ENCODE measurements at places on chromosomes 7 and 10.

DNA sequence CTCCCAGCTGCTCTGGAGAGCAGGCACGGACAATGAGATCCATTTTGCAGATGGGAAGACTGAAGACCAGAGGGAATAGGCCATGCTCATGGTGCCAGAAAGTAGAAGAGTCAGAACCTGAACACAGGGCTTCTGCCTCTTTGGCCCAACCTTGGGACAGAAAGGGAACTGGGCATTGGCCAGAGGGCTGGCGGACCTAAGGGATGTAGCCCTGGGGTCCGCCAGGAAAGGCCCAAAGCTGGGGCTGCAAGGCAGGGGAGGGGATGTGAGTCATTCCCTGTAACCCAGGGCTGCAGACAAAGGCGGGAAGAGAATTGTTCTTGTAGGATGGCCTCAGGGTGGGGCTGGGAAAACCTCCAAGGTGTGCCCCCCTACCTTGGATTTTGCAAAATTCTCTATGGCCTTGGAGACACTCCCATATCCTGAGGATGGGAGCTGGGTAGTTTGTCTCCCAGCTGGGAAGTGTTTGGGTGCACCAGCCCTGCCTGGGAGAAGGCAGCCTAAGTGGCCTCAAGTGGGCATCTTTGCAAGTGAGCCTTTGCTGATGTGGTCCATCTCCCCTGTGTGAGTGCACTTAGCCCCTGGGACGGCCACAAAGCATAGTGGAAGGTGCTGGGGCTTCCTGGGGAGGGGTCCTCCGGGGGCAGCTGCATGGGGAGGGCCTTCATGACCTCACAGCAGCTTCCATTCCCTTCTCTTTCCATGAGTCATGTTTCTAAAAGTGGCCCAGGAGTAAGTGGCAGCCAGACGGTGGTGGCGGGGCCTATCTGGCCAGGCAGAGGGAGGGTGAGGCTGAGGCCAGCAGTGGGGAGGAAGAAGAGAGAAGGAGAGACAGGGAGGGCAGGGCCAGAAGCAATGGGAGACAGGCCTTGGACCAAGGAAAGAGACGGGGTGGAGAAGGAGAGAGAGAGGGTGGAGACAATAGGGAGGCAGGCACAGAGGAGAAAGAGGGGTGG lies 9.2 kb downstream of the AQP1 start:
- DNase-seq: peak; percentile 94

DNA sequence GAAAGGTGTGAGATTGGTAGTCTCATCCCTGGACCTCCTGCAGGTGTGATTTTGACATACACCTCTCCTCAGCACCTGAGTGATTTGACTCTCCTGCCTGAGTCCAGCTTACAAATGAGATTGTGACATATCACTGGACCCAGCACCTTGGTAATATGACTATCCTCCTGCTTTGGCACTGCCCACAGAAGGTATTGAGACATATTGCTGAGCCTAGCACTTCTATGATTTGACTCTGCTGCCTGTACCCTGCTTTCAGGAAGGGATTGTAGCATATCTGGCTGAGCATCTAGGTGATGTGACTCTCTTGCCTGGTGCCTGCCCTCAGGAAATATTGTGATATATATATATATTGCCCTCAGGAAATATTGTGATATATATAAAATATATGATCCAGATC lies 43.5 kb upstream of the ZNF680 start:
- DNase-seq: no peak

GRCh38 chr10:48767373-48768143 lies 82.9 kb downstream of the WDFY4 start:
- DNase-seq: peak; percentile 18

DNA sequence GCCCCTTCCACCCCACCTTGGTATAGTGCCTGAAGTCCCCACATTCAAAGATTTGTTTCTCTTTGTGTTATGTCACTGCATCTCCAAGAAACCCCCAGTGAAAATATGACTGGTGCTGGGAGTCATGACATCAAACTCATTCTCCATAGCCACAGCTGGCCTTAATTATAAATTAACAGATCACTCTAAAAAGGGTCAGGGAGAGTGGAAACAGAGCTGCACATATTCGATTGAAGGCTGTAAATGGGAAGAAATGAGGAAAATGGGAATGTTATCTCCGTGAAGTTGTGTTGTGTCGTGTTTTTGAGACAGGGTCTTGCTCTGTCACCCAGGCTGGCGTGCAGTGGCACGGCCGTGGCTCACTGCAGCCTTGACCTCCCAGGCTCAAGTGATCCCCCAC lies 24.2 kb upstream of the NUP42 start:
- DNase-seq: no peak

DNA sequence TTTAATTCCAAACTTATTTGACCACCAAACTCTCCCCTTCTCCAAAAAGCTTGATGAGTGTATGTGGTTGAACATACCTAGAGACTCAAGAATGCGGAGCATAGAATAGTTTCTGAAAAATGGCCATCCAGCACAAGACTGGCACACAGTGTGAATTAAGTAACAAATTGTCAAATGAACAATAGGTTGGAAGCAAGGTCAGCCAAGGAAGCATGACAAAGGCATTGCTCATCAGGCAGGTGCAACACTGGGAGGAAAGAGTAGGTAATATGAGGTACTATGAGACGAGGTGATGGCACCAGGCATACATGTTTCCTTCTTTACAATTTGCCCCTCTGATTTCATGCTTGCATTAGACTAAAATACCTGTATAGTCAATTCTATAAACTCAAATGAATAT lies 73.7 kb downstream of the DKK1 start:
- no peak for DNase-seq

- no peak for DNase-seq
Measured at GRCh38 chr10:99742254-99742653, 10.2 kb downstream of the CUTC start.

GRCh38 chr7:46224363-46224762 lies 303.3 kb upstream of the IGFBP3 start:
- no peak for DNase-seq

GRCh38 chr7:155002411-155003091 lies 373 bp downstream of the PAXIP1 start:
- peak; percentile 37 for DNase-seq

- DNase-seq: peak; percentile 71
Measured at GRCh38 chr7:106068986-106069385, 43.1 kb downstream of the SYPL1 start.

DNA sequence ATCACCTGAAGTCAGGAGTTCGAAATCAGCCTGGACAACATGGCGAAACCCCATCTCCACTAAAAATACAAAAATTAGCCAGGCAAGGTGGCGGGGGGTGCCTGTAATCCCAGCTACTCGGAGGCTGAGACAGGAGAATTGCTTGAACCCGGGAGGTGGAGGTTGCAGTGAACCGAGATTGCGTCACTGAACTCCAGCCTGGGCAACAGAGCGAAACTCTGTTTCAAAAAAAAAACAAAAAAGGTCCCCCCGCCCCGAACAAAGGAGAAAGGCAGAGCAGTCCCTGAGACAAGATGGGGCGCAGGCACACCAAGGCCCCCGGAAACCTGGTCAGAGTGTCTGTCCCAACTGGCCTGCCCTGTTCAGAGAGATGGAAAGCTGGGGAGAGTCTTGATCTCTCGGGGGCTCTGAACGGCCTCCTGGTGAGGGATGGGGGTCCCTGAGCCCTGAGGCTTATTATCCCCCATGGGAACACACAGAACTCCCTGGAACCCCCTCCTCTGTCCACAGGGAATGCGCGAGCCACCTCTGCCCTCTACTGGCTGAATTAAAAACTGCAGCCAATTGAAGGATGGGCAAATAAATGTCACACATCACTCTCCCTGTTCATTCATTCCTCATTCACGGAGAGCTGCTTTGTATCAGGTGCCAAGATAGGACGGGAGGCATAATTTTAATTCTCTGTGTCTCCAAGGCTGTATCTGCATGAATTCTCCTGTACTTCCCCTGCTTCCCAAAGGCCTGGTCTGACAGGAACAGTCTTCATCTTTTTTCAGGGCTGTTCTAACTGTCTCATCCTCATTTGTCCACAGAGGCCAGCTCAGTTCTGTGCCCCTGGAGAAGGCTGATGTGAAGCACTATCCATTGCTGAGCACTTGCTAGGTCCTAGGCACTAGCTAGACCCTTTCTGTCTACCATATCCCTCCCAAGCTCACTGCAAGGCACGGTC lies 28.9 kb downstream of the MAT1A start:
- peak; percentile 21 for DNase-seq

- DNase-seq: no peak
Measured at GRCh38 chr10:104043185-104043830, 42.4 kb downstream of the COL17A1 start.

DNA sequence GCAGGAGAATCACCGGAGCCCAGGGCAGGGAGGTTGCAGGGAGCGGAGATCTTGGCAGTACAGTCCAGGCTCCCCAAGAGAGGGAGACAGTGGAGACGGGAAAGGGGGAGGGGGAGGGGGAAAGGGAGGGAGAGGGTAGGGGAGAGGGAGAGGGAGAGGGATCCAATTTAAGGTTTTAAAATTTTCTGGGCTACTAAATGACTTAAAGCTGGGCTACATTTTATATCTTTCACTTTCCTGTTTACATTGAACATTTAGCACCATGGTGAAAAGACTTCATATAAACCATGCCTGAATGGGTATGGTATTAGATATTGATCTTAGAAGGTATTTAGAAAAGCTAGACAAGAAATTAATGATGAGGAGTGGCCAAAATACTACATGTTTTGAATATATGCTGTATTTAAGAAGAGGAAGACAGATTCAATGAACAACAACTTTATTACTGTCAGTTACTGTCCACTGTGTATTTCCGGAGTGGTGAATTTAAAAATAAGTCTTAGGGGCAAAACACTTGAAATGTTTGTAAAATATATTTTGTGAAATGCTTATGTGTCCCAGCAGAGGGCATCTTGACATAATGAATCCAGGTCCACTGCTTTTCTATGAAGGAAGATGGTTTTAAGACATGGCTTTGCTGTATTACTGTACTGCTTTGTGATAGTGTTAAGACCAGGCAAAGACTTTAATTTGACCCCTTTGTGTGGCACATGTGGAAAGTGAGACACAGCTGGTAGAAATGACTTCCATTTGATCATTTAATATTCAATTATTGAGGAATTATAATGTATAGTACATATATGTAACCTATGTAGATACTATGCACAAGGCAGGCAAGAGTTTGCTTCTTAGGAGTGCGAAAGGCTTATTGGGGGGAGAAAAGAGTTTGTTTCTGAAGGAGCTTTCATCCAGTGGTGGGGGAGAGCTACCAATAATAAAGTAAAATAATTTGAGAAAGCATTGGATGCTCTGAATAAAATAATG lies 52.8 kb downstream of the NRF1 start:
- peak; percentile 62 for DNase-seq

DNA sequence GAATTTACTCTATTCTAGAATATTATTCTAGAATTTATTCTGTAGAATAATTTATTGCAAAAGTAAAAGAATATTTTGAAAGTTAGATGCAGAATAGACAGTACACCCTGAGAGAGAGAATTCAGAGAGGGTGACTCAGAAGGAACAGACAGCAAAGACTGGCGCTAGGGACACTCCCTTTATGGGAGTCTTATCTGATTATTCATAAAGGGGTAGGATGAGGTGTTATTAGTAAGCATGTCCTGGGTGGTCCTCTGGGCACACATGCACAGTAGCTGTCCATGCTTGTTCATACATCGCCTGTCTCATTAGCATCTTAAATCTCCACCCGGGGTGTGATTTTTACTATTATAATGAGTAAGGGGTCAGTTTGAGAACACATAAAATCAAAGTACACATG lies 100.1 kb downstream of the XPNPEP1 start:
- no peak for DNase-seq

GRCh38 chr7:95250571-95250970 lies 73.8 kb downstream of the PON1 start:
- DNase-seq: no peak

- DNase-seq: no peak
Measured at GRCh38 chr7:157782041-157782440, 445.2 kb downstream of the DNAJB6 start.

- DNase-seq: peak; percentile 13
Measured at GRCh38 chr7:104267701-104268368, 60.0 kb upstream of the ORC5 start.

- DNase-seq: no peak
Measured at GRCh38 chr10:110010486-110011378, 2.9 kb downstream of the ADD3 start.

DNA sequence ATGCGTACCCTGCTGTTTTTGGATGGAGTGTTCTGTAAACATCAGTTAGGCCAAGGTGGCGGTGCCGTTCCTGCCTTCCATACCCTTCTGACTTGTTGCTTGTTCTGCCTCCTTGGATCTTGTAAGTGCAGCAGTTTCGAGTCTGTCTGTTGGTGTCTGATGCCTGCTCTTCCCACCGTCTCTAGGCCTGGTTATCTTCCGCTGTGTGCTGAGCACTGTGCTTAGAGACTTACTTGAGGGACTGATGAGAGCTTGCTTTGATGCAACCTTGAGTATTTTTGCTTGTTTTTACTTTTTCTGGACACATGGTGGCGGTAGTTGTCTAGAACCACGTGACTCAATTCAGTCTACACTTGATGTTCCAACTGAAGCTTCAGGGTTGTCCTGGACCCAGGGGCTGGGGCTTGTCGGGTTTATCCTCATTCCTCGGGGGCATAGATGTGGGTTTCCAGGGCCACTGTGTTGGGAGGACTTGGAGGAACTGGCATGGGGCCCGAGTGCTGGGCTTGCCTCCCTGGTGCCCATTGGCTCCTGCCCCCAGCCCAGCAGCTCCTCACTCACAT lies 14.4 kb upstream of the SPRN start:
- DNase-seq: no peak

GRCh38 chr10:27822301-27822700 lies 76.7 kb upstream of the MKX start:
- peak; percentile 85 for DNase-seq

DNA sequence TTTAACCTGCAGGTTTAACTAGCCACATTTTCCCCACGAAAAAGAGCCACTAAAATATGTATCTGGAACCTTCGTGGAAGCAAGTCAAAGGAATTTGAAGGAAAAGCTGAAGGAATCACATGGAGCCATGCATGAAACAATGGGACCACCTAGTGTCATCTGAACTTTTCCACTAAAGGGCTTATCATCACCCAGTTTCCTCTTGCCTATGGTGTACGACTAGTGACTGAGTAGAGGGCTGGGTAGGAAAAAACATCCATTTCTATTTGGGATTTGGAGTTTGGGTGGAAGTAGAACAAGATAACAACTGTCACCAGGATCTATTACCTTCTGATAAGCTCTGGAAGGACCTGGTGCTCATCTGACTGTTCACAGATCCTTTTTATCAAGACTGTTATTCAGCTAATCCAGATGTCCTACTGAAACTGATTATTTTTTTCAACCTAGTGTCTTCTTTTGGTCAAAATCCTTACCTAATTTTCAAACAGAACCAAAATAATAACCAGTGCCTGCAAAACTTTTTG lies 153.2 kb upstream of the COL1A2 start:
- DNase-seq: no peak

DNA sequence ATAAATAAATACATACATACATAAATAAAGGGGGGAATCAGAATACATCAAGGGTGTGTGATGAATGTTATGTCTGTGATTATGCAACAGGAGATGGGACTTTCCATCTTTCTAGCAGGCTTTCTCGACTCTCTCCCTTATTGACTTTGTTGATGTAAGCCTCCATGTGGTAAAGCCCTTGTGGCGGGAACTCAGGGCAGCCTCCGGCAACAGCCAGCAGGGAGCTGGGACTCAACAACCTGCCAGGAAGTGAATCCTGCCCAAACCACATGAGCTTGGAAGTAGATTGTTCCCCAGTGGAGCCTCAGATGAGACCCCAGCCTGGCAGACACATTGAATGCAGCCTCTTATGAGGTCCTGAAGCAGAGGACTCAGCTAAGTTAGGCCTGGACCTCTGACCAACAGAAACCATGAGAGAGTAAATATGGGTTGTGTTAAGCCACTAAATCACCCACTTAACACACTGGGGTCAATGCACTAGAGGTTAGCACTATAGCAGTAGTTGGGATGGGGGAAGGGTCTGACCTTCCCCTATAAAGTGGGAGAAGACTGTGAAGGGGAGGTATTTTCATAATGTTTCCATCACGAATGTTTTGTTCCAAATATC lies 104.0 kb downstream of the JCAD start:
- no peak for DNase-seq

All from umbilical cord (tissue), 2 donors.